ENCODE measurements at places on chromosomes 5 and 9. TPM values are rescaled to one million over a fixed set of nuclear protein-coding genes. Genes with fewer than 3 reads are reported as not detected.

The SLIT3 gene
- 22.7 TPM for total RNA-seq

The WDR31 gene
- total RNA-seq, result 12.4 TPM

The PCDHB15 gene
- 2.8 TPM for total RNA-seq

The DUSP1 gene
- total RNA-seq, result 85.0 TPM

The LTC4S gene
- 10.9 TPM for total RNA-seq

DNA sequence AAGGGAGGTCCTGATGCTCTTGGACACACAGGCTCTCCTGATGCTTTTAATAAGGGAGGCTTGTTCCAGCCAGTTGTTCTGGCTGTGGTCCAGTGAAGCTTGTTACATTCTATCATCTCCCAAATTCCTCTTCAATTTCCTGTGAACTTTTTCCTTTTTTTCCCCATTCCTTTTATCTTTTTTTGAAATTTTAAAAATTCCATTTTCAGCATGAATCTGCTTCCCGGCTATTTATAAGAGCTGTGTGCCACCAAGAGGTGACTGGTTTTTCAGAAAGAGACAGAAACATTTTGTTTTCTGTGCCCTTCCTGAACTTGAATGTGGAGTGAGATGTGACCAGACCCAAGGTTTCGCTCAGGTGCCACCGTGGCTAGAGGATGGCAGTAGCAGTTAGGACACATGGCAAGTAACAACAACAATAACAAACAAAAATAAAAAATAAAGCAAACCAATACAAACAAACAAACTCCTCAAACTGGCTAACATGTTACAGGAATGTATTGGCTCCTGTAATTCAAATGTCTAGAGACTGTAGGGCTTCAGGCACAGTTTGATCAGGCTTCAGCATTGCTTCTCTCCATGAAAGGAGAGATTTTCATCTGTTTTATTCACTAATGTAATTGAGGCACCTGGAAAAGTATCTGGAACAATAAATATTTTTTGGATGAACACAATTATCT is 121.1 kb downstream of the BOD1 start:
- DNase-seq, result no peak

DNA sequence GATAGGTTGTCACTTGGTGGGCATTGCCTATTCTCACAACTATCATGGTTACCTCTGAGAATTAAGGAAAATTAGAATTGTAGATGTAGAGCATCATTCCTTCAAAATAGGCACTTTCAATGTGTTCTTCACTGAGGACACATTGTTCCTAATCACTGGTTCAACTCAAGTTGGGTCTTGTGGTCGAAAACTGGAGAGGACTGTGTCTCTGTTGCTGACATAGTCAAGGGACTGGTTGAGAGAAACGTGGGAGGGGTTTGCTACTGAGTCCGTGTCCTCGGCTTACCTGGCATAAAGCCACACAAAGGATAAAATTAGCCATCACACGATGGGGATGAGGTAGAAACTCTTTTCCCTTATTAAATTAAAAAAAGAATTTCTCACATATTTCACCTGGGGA is 205.9 kb upstream of the CD180 start:
- no peak for DNase-seq

- DNase-seq, result no peak
These were observed 16.6 kb upstream of the SRP19 start for GRCh38 chr5:112844489-112844888.

DNA sequence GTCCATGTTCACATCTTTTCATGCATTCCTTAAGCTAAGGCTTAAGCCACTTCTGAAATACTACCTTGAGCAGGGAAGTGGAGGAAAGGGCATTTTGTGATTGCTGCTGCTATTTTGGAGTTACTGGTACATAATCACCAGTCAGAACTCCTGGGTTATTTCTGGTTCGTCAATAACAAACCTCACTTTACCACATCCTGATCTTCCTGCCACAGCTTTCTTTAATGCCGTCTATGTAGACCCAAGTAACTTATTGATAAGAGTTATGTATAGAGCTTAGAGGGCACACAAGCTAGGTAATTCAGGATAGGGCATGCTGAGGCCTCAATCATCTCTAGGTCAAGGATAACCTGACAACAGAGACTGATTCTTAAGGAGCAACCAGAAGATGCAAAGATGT is 120.7 kb downstream of the DOCK8 start:
- DNase-seq, result no peak

Measured in left ventricle myocardium inferior (tissue), 1 donor.